ENCODE measurements at places on chromosomes 6 and 20.

- no peak for DNase-seq
Observed at GRCh38 chr6:154447954-154448353, 62.5 kb downstream of the CNKSR3 start.

- no peak for DNase-seq
Observed at GRCh38 chr6:154736618-154737259, 3.5 kb downstream of the SCAF8 start.

- DNase-seq = no peak
Observed at GRCh38 chr6:107991772-107992550, 34.0 kb upstream of the SEC63 start.

- DNase-seq = no peak
Observed at GRCh38 chr6:163667372-163668060, 253.0 kb downstream of the QKI start.

GRCh38 chr6:25851961-25852360 is 20.1 kb upstream of the SLC17A1 start:
- no peak for DNase-seq

DNA sequence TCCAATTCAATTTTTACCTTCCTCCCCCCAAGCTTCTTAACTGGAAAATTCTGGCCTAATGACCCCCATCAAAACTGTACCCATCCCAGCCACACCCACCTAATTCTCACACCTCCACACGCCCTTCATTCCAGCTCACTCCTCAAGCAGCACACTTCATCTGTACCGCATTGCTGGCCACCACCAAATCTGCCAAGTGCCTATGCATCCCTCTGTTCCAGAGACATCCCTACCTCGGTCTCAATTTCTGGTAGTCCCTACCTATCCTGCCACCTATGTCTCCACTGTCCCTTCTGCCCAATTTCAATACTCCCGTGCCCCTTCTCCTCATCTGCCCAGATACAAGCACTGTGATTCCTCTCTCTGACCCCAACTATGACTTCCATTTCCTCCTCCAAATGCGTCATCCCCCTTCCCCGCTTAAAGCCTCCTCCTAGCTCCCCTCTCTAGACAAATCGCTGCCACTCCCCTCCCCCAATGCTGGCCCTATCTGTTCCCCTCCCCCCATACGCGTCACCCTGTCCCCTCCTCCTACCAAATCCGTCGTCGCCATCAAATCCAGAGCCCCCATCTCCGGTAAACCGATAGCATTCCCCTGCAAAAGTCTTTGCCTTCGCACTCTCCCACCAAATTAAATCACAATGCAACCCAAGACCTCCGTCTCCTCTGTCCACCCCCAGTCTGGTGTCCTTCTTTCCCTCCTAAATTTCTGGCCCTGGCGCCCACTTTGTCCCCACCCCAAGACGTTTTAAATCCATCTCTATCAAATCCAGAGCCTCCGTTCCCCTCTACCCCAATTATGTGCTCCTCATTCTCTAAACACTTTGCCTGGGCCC is 1.2 kb downstream of the MTCH1 start:
- peak; percentile 32 for DNase-seq

- DNase-seq = no peak
Observed at GRCh38 chr6:111727802-111728201, 122.1 kb upstream of the TRAF3IP2 start.

- DNase-seq = no peak
Observed at GRCh38 chr6:149860834-149861602, 3.1 kb downstream of the LRP11 start.

- no peak for DNase-seq
Observed at GRCh38 chr6:41483943-41484342, 62.2 kb upstream of the FOXP4 start.

- DNase-seq = no peak
Observed at GRCh38 chr6:38684237-38684636, 18.7 kb downstream of the GLO1 start.

DNA sequence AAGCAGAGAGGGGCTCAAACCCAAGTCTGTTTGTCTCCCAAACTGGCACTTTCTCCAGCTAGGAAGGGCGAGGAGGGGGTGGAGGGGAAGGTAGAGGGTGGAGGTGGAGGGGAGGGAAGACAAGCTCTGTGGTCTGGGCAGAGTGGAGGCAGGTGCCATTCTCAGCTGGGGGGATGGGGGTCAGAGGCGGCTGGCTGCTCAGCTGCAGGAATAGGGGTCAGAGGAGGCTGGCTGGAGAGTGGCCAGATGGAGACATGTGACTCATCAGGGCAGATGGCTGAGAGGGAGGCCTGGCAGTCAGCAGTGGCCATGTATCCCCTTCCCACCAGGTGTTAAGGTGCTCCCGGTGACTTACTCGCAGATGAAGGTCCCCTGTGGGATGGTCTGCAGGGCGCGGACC is 3.5 kb upstream of the SLC44A4 start:
- no peak for DNase-seq

DNA sequence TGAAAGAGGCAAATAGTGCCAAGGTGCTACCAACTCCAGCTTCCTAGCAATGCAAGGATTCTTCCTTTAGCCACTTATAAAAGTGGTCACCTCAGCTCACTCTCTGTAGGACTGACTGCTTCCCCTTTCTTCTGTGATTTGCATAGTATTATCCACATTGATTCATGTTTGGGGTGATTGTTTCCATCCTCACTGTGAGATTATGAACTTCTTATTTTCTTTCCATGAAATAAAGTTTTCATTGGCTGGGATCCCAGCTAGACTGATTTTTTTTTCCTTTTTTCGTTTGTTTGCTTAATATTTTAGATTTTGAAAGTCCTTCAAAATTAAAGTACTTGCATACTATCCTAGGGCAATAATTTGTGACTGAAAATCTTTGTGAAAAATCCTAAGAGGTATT is 50.5 kb downstream of the EYA4 start:
- DNase-seq = no peak

DNA sequence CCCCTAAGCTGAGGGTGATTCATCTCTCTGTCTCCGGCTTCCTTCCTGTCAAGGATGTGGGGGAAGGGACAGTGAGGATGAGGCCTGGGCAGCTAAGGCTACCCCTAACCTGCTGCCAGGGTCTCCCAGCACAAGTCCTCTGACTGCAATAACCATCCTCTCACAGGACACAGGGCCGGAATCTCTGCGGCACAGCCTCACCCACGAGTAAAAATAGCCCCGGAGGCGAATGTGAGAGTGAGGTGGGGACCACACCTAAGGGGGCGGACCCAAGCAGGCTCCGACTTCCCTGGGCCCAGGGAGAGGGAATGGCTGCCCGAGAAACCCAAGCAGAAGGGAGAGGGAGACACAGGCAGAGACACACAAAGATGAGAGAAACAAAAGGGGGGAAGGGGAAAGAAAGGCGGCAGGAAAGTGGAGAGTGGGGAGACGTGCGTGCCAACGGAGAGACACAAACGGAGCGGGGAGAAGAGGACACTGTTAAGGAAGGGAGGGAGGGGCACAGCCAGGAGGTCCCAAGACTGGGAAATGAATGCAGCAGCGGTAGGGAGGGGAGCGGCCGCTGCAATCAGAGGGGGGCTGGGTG is 1.4 kb downstream of the CLIC1 start:
- DNase-seq = peak; percentile 35

DNA sequence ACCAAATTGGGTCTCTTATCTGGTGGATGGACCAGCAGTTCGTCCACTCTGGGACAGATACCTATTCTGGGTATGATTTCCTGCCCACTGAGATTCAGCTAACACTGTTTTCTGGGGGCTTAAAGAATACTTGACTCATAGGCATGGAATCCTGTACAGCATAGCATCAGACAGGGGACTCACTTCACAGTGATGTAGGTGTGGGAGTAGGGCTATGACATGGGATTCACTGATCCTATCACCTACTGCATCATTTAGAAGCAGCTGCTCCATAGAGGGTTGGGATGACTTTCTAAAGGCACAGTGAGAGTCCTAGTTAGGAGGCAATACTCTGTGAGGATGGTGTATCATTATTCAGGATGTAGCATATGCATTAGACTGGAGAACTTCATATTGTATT is 74.5 kb upstream of the AHI1 start:
- no peak for DNase-seq

- DNase-seq = no peak
Observed at GRCh38 chr6:170035044-170035443, 255.8 kb downstream of the DLL1 start.

GRCh38 chr6:35728683-35729678 is 7.9 kb upstream of the ARMC12 start:
- DNase-seq = no peak

- no peak for DNase-seq
Observed at GRCh38 chr20:46434597-46434996, 28.2 kb upstream of the ELMO2 start.

DNA sequence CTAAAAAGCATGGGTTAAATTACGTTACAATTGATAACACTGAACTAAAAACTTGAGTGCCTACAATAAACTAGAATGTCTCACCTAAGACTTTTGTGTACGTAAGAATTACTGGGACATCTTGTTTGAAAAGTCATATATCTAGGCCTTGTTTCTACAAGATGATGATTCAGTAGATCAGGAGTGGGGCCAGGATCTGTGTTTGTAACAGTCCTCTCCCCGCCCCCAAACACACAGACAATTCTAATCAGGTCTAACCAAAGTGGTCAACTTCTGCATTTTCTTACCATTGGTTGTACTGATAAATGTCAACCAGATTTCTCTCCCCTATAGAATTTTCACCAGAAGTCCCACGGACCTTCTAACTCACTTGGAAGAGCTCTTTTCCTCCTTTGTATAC is 56.9 kb downstream of the RAMACL start:
- no peak for DNase-seq

DNA sequence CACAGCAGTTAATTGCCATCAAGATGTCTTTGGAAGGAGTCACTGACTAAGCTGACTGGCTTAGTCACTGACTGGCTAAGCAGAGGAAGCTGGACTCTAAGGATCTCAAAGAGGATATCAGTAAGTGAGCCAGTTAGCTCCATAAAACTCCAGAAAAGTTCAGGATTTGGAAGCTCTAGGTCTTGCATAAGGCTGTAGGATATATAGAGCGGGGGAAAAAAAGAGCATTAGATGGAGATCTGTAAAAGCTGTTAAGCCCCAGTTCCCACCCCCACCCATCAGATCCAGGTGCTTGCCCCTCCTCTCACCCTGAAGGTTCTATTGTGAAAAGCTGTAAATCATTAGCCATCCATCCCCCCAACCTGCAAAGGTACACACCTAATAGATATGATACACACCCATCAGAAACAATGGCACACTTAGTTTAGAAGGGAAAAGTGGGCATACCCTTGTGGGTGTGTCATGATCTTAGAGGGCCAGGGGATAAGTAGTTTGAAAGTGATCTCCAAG is 32.2 kb downstream of the CARMIL1 start:
- no peak for DNase-seq

- DNase-seq = no peak
Observed at GRCh38 chr6:137736048-137736818, 130.8 kb upstream of the TNFAIP3 start.

DNA sequence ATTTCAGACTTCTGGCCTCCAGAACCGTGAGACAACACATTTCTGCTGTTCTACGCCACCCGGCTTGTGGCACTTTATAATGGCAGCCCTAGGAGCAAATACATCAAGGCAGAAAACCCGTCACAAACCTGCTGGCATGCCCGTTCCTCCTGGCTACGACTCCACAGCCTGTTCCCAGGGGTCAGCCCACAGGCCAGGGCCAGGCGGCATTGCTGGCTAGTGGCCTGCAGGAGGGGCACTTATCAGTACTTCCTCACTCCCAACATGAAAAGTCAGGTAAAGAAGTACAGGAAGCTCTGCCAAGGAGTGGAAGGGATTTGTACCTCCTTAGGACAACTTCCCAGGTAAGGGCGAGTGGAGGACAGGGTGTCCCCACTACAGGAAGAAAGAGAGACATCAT is 223.1 kb upstream of the AGPAT4 start:
- no peak for DNase-seq

DNA sequence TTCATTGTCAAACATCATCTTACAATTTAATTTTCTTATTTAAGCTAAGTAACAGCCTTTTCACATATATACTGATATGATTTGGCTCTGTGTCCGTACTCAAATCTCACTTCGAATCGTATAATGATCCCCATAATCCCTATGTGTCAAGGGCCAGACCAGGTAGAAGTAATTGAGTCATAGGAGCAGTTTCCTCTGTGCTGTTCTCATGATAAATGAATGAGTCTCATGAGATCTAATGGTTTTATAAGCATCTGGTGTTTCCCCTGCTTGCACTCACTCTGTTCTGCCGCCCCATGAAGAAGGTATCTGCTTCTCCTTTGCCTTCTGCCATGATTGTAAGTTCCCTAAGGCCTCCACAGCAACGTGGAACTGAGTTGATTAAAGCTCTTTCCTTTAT is 25.1 kb upstream of the CMTR1 start:
- no peak for DNase-seq

- DNase-seq = no peak
Observed at GRCh38 chr6:90383196-90383822, 86.7 kb upstream of the BACH2 start.

- no peak for DNase-seq
Observed at GRCh38 chr6:105326833-105327770, 75.8 kb downstream of the PREP start.

DNA sequence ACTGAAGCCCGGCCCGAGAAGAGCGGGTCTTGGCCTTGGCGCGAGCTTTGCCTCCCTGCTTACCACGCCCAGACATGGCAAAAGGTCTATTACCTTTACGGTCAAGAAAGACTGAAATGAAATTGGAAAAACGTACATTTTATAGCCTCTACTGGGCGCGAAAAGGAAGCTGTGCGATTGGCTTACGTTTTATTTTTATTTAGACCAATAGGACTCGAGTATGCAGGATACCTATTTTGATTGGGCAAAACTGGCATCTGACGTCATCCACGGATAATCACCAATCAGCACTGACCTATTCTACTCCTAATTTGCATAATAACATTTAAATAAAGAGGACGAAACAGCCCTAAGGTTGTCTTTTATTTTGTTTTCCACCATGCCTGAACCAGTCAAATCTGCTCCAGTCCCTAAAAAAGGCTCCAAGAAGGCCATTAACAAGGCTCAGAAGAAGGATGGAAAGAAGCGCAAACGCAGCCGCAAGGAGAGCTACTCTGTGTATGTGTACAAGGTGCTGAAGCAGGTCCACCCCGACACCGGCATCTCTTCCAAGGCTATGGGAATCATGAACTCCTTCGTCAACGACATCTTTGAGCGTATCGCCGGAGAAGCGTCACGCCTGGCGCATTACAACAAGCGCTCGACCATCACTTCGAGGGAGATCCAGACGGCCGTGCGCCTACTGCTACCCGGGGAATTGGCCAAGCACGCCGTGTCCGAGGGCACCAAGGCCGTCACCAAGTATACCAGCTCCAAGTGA is 97.4 kb downstream of the OR2B2 start:
- DNase-seq = no peak

DNA sequence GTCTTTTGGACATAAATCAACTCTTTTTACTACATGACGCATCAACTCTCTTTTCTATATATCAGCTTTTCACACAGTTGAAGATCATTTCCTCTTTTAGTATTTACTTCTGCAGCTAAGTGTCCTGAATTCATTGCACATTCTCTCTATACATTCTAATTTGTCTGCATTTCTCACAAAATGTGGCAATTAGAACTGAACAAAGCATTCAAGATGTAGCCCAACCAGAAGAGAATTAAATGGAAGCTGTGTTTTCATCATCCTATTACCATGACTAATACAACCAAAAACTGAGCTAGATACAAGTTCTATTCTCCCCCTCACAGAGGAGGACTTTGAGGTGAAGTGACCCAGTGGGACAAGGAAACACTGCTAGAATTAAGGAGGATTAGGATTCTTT is 86.9 kb downstream of the PLCG1 start:
- no peak for DNase-seq

Data from activated T-cell treated with anti-CD3 and anti-CD28 coated beads for 1 hour (primary cell).